SK-N-SH treated with all-trans-retinoic acid at 6 μM for 48 hours (cell line): ENCODE measurements at places on chromosomes 2 and 18.

DNA sequence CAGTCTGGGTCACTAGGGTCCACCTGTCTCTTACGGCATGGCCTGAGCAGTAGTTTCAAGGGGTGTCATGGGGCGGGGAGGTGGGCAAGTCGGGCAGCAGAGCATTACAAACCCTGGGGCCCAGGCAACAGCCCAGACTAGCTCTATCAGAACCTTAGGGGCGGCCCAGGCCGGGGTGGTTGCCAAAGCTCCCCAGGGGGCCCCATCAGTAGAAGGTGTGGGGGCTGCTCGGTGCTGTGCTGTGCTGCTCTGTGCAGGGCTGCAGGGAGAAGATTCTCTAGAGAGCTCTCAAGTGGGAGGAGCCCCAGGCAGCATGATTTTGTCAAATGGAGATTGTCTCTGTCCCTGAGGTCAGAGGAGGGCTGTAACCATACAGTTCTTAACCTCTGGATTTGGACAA, 36.4 kb upstream of the SLC14A1 start:
- ATAC-seq: no peak

- peak; percentile 62 for ATAC-seq
Measured at GRCh38 chr2:212539072-212539880, 674 bp upstream of the ERBB4 start.

DNA sequence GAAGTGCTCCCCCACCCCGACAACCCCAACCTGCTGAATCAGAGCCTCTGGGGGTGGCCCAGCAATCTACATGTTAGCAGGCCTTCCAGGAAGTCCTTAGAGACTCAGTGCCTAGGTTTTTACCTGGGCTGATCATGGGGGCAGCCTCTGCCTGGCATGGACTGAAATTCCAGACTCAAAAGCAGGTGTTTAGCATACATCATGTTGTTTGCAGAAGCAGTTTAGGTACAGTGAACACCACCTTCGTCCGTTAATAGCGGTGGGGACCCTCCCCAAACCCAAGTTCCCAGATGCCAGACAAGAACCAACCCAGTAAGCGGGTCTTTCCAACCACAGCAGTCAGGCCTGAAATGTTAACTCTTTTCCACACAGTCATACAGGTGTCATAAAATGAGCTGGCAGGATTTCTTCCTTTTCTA, 26.4 kb upstream of the GALR1 start:
- no peak for ATAC-seq

- no peak for ATAC-seq
Measured at GRCh38 chr2:113686537-113686936, 59.5 kb downstream of the RABL2A start.

GRCh38 chr2:102033031-102033749, 41.4 kb downstream of the IL1R2 start:
- peak; percentile 80 for ATAC-seq

GRCh38 chr2:72142570-72143440, 4.9 kb downstream of the CYP26B1 start:
- 0 out of 3 replicates have a peak, but pooled peaks have one; percentile 12 for ATAC-seq

GRCh38 chr2:198213253-198213652, 408.9 kb downstream of the PLCL1 start:
- no peak for ATAC-seq

- no peak for ATAC-seq
Measured at GRCh38 chr18:48839819-48840490, 110.8 kb downstream of the SMAD7 start.
